ENCODE measurements at places on chromosomes 5 and 9.

- peaks cover 8% of the 10 kb centered on the region for H3K4me1 ChIP-seq
- H3K27ac ChIP-seq, result no peak overlapping the region
- no peaks in the 10 kb centered on the region for H3K36me3 ChIP-seq
- no peak for DNase-seq
- H3K27me3 ChIP-seq, result no peaks in the 10 kb centered on the region
These were observed 430.1 kb upstream of the MEF2C start for GRCh38 chr5:89313044-89313443.

DNA sequence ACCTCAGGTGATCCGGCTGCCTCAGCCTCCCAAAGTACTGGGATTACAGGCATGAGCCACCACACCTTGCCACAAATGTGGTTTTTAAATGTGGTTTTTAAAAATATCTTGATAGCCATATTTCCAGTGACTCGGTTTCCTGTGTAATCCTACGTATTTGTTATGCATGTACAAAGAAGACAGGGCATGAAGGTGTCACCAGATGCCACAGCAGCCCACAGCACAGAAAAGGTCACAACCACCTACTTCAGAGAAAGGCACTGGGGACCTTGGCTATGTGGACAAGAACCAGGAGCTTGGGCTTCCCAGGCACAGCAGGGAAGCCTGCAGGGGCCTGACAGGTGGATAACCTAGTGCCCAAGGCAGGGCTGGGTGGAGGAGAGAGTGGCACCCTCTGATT is 38.0 kb downstream of the C9orf50 start:
- no peak overlapping the region for H3K4me3 ChIP-seq
- DNase-seq, result no peak
- H3K4me1 ChIP-seq, result peaks cover 22% of the 10 kb centered on the region
- no peaks in the 10 kb centered on the region for H3K36me3 ChIP-seq

DNA sequence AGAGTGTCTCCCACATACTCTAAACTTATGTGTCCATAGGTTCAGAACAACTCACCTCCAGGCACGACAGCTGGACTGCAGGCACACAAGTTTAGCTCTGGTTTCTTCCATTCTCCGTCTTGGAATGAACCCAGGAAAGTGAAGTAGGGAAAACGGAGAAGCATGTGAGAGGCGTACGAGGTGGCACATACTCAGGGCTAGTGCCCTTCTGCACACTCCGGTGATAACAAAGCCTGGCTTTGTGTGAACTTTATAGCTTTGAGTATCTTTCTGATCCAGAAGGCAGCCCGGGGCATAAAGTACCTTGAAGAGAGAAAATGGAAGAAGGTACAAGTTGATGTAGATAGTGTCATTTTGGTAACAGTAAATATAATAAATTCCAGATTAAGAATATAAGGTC is 11.1 kb upstream of the HTR4 start:
- H3K36me3 ChIP-seq, result no peaks in the 10 kb centered on the region
- no peaks in the 10 kb centered on the region for H3K4me1 ChIP-seq
- no peak overlapping the region for H3K27ac ChIP-seq
- peaks cover 4% of the 10 kb centered on the region for H3K27me3 ChIP-seq
- no peak for DNase-seq

GRCh38 chr5:15014809-15015208 is 143.2 kb upstream of the ANKH start:
- no peak overlapping the region for H3K4me3 ChIP-seq
- no peak for DNase-seq
- peaks cover 2% of the 10 kb centered on the region for H3K27me3 ChIP-seq
- no peak overlapping the region for H3K27ac ChIP-seq
- H3K4me1 ChIP-seq, result no peaks in the 10 kb centered on the region

GRCh38 chr5:180083529-180084060 is 12.0 kb upstream of the RNF130 start:
- peaks cover 13% of the 10 kb centered on the region for H3K27me3 ChIP-seq
- H3K4me1 ChIP-seq, result peaks cover 12% of the 10 kb centered on the region
- H3K4me3 ChIP-seq, result no peak overlapping the region

Measured in CD14-positive monocyte (primary cell).